ENCODE measurements at places on chromosomes 12 and 14. TPM values are rescaled to one million over a fixed set of nuclear protein-coding genes. Genes with fewer than 3 reads are reported as not detected.

DNA sequence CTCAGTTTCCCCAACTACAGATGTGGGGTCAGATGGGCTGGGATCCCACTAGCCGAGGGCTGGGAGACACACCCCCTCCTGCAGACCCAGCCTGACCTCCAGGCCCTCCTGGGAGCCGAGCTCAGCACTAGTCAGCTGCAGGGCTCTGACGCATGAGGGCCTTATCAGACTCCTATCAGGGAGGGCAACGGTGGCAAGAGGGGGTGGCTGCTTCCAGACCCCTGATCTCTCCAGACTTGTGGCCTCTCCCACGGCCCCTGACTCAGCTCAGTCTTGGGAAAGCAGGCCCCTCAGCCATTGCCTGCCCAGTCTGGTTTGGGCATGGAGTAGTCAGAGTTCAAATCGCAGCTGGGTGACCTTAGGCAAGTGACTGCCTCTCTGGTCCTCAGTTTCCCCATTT lies 2.5 kb downstream of the RASAL1 start:
- no peak for DNase-seq

Gene CAPZA3
- not detected for total RNA-seq

Gene LHX5
- not detected for total RNA-seq

Gene DBX2
- not detected for total RNA-seq

- DNase-seq: no peak
Measured at GRCh38 chr12:95646781-95647190, 95.5 kb upstream of the USP44 start.

Gene ADGRD1
- 7.7 TPM for total RNA-seq

- no peak for DNase-seq
Measured at GRCh38 chr12:6959805-6960592, 8.8 kb downstream of the PTPN6 start.
